ENCODE measurements at places on chromosomes 3 and 15.

- ATAC-seq: peak; percentile 94
Observed at GRCh38 chr3:170007031-170007663, 30.6 kb upstream of the GPR160 start.

DNA sequence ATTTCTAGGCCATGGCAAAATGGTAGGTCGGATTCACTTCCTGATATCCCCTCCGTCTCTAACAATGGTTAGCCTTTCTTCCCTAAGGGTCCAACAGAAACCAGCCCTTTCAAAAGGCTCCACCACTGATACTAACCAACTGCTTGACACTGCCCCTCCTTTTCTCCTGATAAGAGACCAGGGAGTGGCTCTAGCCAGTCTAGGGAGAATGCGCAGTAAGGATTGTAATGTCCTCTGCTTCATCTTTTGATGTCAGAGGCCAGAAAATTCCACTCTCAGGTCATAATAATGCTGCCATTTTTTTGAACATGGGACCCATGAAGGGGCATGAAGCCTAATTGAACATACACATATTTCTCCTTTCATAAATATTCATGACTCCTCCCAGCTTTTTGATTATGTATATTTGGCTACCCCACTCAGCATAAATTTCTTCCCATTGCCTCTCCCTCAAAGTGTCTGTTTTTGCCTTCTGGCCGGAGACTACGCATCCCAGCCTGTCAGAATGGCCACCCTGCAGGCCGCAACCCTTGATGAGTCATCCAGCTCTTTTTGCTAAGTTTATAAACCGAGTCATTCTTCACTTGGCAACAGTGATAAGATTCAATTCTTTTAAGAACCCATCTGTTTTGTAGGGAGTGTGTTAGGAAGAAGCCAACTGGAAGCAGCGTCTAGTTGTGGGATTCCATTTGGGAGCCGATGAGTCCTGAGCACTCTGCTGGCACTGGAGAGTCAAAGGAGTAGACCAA lies 189.0 kb upstream of the MCTP2 start:
- ATAC-seq: no peak

DNA sequence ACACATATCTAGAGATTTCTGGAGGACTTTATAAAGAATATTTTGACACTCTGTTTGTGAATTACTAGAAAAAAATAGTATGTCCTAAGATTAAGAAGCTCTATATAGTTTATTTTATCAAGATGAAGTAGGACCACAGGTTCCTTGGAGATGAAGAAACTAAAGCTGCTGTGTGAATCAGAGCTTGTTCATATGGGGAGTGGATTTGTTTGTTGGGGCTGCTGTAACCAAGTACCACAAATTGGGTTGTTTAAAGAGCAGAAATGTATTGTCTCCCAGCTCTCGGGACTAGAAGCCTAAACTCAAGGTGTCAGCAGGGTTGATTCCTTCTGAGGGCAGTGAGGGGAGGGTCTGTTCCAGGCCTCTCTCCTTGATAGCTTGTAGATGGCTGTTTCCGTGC lies 270.6 kb upstream of the UMPS start:
- ATAC-seq: no peak

DNA sequence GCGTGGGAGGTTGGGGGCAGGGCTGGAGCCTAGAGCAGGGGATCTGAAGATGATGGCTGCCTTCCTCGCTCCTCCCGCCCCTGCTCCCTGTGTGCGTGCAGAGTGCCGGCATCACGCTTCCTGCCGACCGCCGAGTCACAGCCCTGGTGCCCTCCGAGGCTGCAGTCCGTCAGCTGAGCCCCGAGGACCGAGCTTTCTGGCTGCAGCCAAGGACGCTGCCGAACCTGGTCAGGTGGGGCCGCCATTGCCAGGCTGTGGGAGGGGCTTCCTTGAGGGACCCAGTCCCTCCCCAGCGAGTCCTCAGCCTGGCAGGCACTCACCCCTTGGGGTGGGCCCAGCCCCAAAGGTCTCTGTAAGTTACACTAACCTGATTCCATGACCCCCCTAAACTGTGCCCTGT lies 17.6 kb downstream of the STAB1 start:
- ATAC-seq: no peak

DNA sequence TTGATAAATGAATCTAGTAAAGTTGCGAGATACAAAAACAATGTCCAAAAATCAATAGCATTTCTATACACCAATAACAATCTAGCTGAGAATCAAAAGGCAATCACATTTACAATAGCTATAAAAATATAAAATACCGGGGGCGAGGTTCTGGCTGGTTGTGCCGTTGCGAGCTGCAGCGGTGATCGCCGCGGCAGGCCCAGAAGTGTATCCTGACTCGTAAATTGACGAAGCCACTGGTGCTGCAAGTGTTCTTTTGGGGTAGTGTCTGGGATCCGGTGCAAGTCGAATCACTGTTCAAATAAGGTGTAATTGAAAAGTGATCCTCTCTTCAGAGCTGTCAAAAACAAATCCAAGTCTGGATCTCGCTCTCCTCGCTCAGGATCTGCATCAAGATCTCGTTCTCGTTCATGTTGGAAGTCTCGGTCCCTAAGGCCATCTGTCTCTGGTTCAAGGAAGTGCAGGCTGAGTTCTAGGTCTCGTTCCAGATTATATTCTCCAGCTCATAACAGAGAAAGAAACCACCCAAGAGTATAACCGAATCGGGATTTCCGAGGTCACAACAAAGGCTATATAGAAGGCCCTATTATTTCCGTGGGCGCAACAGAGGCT lies 80.1 kb upstream of the STT3B start:
- no peak for ATAC-seq

DNA sequence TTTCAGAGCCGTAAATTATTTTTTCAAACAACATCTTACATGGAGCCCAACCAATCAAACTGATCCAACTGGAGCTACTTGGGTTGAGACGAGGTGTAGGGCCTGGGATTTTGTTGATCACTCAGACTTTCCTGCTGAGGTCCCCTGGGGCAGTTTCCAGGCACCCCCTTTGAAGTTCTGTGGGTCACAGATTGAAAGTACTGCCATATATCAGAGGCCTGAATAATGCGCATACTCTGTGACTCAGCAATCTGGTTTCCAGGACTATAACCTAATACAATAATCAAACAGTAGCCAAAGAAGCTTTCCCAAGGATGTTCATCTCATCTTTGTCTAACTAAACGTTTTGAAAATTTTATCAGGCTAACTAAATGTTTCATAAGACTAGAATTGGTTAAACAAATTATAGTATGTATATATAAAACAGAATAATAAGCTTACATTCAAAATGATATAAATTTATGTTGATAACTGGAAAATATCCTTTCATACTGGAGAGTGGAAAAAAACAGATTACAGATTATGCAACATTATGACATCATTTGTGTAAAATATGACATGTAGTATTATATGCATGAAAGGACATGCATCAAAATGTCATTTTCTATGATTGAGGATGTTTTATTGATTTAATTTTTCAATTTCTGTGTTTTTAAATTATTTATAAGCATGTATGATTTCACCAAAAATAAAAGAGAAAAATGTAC lies 617.1 kb downstream of the NTRK3 start:
- no peak for ATAC-seq

- ATAC-seq: no peak
Observed at GRCh38 chr3:128616516-128617269, 33.9 kb downstream of the RPN1 start.

DNA sequence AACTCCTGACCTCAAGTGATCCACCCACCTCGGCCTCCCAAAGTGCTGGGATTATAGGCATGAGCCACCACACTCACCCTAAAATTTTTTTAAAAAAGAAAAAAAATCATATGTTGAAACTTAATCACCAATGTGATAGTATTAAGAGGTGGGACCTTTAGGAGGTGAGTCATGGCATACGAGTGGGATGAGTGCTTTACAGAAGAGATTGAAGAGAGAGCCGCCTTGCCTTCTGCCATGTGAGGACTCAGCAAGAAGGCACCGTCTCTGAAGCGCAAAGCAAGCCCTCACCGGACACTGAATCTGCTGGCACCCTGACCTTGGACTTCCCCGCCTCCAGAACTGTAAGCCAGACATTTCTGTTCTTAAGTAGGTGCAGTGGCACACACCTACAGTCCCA lies 5.5 kb downstream of the ARPIN start:
- ATAC-seq: no peak

- no peak for ATAC-seq
Observed at GRCh38 chr15:45116482-45117307, 2.6 kb downstream of the DUOXA2 start.

DNA sequence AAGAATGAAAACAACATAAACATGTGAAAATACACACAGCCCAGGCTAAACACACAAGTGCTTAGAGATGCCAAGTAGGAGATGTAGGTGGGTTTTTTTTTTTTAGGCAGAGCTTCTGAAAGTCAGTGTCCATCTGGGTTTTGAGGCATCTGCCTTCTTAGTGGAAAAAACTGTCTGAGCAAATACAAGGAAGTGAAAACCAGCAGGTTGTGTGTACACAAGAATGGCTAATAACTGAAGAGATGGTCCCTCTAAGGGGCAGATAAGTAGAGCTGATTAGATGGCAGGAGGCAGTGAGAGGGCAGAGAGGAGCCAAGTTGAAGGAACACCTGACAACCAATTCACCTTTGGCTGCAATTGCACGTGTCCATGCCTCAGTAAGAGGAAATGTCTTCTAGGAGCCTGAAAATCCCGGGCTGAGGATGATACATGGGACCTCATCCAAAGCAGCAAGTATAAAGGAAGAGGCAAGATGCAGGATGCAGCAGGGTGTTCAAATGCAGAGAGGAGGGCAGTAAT lies 34.9 kb downstream of the CYP19A1 start:
- ATAC-seq: no peak

DNA sequence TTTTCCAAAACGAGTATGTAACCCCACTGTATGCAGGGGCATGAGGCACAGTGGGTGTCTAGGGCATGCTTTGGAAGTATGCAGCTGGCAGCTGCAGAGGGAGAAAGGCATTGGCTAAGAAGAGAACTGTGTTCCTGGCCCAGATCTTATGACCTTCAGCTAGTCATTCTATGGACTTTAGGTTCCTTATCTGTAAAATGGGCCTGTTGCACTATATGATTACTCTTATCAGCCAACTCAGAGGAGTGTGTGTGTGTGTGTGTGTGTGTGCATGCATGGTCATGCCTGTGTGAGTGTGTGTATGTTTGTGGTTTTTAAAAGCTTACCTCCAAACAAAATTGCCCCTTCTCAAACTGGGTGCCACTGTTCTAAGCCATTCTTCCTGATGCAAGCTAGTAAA lies 27.4 kb upstream of the CHST2 start:
- no peak for ATAC-seq
